ENCODE measurements at places on chromosomes 3 and 15.
A peak's percentile ranks its signal among the peaks of the same experiment; 100 is the strongest.

- DNase-seq: no peak
These were observed 19.2 kb upstream of the EPHB1 start for GRCh38 chr3:134775831-134776230.

DNA sequence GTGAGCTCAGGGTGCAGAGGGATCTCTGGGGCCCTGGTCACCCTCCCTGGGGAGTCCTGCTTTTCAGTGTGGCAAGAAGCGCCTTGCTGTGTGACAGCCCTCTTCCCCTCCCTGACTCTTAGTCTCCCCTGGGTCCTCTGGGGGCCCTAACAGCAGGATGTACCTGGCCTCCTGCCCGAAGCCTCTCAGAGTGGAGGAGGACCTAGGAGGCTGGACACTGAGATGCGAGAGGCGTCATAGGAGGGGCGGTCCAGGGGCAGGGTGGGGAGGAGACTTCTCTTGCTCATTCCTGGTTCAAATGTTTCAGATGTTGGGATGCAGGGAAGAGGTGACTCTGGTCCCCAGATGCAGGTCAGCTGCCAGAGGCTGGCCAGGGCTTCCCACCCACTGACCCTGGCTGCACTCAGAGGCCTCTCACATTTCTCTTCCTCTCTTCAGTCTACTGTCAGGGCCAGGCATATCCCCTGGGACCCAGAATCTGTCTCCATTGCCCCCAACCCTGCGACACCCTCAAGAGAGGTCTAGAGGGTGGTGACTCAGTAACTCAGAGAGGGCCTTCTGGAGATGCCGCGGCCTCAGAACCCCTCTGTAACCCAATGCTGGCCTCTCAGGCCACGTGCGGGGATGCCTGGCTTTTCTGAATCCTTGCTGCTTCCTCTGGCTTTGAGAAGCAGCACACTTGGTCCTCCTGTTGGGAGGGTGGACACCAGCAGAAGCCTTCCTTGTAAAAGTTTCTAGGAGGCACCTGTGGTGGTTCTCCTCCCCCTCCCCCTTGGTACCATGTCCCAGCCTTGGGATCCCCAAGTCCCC is 25.9 kb downstream of the SNX33 start:
- no peak for DNase-seq

- DNase-seq: no peak
These were observed 14.2 kb downstream of the RAP2B start for GRCh38 chr3:153176197-153176596.

GRCh38 chr15:78714890-78715289 is 73.9 kb upstream of the CHRNB4 start:
- no peak for DNase-seq

GRCh38 chr3:187291512-187292132 is at the start of gene MASP1:
MASP1 (minus strand) TSS chr3:187291737; CDS start chr3:187291632, 105 bp downstream.
- peak; percentile 27 for DNase-seq

- DNase-seq: no peak
These were observed 85.0 kb downstream of the FAM81A start for GRCh38 chr15:59522988-59523461.

- DNase-seq: no peak
These were observed 60.8 kb downstream of the DAPK2 start for GRCh38 chr15:63985221-63986184.

Data from neuronal stem cell (in vitro differentiated cells).